ENCODE measurements at places on chromosomes 3 and 15.

- no peak for DNase-seq
Observed at GRCh38 chr3:172357850-172358754, 90.2 kb downstream of the GHSR start.

GRCh38 chr3:152362086-152362485, 93.4 kb downstream of the MBNL1 start:
- DNase-seq: no peak

GRCh38 chr15:51600114-51600513, 22.5 kb downstream of the DMXL2 start:
- no peak for DNase-seq

- no peak for DNase-seq
Observed at GRCh38 chr3:149375501-149376196, 1.8 kb downstream of the TM4SF1 start.

DNA sequence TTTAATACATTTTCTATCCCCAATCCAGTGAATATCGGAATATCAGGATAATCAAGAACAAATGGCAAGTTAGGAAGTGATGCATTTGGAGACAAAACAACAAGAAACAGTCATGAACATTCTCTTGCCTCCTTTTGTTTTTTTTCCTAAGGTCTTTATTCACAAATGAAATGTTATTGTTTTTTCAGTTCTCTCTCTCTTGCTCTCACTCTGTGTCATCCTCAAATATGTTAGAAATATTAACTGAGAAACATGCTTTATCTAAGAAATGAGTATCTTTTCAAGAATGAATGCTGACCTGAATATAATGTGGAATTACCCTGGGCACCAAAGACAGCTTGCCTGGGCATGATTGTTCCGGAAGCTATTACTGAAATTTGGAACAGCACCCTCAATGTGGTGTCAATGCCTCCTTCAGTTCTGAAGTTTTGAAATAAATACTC, 51.3 kb downstream of the RBMS3 start:
- no peak for DNase-seq

- DNase-seq: no peak
Observed at GRCh38 chr3:111947231-111947630, 31.6 kb upstream of the ABHD10 start.

GRCh38 chr3:102536456-102536855, 101.6 kb downstream of the ZPLD1 start:
- peak; percentile 60 for DNase-seq
